ENCODE measurements at places on chromosomes 12 and 14.

DNA sequence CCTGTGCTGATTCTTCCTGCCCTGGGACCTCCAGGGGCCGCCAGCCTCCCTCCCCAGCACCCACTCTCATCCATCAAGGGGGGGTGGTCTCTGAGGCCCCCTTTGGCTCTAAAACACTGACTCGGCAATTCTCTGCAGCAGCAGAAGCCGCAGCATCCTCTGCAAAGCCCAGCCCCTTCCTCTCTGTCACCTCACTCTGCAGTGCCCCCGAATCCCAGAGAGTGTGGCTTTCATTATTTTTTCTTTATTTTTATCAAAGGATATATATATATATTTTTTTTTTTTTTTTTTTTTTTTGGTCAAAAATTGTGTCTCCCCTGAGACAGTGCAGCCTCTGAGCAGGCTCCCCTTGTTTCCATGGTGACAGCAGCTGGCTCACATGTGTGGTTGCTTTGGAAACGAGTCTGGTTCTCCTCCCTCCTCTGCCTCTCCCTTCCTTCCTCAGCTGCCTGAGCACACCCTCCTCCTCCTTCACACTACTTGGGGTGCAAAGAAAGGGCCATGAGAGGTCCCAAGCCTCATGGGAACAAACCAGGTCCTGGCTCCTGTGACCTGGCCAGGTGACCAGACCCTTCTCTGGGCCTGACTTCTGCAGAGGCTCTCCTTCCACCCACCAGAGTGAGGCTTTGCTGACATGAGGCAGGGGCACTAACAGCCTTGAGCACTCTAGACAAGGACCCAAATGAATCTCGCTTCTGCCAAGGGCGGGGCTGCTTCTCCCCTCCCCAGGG lies 100.5 kb downstream of the LRRC74A start:
- peak; percentile 61 for DNase-seq

- no peak for DNase-seq
Measured at GRCh38 chr14:100542619-100543205, 44.5 kb downstream of the BEGAIN start.

GRCh38 chr12:94261119-94261518 lies 112.7 kb downstream of the PLXNC1 start:
- DNase-seq, result no peak

- no peak for DNase-seq
Measured at GRCh38 chr12:70722584-70723343, 85.5 kb upstream of the PTPRB start.

DNA sequence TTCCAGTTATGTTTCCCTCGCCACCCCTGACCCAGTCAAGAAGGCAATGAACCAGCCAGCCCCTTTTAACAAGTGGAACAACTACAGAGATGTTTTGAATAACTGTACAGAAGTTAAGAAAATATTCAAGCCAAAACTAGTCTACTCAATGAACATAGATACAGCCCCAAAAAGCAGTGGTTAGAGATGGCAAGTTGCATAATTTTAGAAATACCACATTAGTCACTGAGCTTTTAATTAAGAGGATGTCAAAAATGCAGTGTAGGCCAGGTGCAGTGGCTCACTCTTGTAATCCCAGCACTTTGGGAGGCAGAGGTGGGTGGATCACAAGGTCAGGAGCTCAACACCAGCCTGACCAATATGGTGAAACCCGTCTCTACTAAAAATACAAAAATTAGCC lies 27.2 kb downstream of the PROX2 start:
- no peak for DNase-seq

- no peak for DNase-seq
Measured at GRCh38 chr12:109105176-109105575, 7.8 kb downstream of the UNG start.

- DNase-seq, result no peak
Measured at GRCh38 chr12:128813883-128814282, 9.9 kb downstream of the SLC15A4 start.

DNA sequence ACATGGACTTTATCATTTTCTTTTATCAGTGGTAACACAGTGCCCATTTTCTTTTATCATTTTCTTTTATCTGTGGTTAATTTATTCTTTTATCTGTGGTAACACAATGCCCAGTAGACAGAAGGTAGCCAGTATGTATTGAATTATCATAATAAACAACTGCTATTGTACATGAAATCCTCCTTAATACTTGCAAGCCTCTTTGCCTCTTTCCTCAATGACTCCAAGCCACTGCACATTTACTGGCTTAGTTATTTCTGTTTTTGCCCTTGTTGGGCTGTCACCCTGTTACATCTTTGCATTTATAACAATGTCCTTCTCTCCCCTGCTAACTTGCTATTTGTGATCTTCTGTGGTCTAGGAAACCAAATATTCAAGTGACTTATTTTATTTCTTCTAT lies 345.0 kb downstream of the ATP23 start:
- no peak for DNase-seq

DNA sequence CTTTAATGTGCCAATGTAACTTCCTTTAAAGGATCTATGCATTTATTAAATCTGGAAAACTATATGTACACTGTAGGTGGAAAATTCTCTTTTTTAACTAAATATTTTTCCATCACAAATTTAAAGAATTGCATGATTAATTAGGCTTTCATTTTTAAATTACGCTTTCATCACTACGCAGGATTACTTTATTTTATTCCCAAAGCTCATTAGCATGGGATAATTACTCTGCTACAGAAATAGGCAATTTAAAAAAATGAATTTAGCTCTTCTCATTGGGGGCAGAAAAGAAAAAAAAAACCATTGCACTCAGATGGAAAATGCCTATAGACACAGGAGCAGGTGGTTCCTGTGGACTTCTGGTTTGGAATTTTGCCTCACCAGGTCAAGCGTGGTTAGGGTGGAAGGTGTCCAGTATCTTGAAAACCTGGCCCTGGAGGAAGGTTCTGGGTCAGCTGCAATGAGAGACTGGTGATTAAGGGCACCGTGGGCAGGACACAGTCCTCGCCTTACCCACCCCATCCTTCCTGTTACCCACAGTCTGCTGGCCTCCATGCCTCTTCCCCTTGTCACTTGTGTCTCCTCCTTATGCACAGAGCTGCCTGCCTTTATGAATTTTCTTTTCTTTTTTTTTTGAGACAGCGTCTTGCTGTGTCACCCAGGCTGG lies 17.3 kb upstream of the RIN3 start:
- DNase-seq, result no peak

DNA sequence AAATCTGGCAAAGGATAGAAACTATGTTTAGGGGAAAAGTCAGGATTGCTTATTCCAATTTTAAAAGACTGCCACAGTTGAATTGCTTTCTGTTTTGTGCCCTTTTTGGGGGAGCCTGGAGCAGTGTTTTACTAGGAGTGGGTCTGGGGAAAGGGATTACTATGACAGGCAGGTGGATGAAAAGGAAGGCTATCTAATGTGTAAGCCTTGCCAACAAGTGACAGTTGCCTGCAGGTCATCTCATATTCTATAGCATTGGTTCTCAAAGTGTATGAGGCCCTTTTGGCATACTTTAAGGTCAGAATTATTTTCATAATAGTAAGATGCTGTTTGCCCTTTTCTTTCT lies 4.1 kb downstream of the EID3 start:
- no peak for DNase-seq

GRCh38 chr12:116703214-116703795 lies 34.6 kb downstream of the SPRING1 start:
- DNase-seq, result peak; percentile 71

- no peak for DNase-seq
Measured at GRCh38 chr14:101743701-101744100, 17.8 kb upstream of the PPP2R5C start.

- DNase-seq, result no peak
Measured at GRCh38 chr12:46134205-46134811, 134.5 kb downstream of the SLC38A1 start.

GRCh38 chr12:66387117-66387516 lies 84.8 kb downstream of the HELB start:
- no peak for DNase-seq

- DNase-seq, result no peak
Measured at GRCh38 chr14:68269136-68269927, 449.8 kb downstream of the RAD51B start.

DNA sequence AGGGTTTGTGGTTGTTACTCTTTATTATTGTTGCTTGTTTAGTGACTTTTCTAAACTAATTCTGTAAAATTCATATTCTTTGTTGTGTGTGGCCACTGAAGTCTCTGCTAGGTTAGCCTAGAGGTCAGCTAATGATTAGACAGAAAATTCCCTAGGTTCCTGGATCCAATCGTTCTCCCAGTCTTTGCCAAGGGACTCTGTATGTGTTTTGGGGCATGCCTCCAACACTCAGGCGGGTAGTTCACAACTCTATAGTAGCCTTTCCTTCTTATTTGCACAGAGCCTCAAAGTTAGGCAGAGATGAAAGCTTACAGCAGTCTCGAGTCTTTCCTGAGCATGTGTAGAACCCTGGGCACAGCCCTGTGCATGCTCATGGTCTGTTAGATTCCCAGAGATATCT lies 32.7 kb upstream of the RIN3 start:
- DNase-seq, result no peak

DNA sequence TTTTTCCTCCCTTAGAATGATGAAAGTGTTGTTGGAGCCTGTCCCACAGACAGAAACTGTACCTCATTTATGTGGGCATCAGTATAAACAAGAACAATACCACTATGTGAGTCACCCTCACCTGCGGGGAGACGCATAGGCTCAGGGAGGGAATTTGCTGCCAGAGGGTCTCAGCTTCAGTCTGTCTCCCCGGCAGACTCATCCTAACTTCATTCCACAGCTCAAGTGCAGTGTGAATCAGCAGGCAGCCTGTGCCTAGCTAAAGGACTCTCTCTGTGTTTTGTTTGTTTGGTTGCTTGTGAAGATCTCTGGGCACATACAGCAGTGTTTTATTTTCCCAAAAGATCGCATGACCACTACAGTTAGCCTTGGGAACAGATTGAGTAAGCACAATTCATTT lies 98.9 kb downstream of the PRKCH start:
- DNase-seq, result peak; percentile 13

GRCh38 chr12:42475106-42475505 lies 114.4 kb downstream of the PRICKLE1 start:
- no peak for DNase-seq

DNA sequence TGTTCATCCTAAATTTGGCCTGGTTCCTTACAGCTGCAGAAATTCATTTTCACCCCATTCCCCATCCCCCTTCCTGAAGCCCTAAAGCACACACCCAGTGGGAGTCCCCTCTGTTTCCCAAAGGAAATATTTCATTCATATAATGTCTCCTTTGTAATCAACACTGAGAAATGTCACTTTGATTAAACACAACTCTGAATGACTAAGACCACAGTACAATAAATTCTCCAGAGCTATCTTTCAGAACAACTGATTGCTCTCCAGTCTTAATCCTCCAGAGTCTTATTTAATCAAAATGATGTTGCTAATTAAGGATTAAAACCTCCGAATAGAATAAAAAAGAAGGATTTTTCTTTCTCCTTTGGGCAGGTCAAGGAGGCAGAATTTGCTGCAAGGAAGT lies 6.4 kb downstream of the SLC15A5 start:
- no peak for DNase-seq

DNA sequence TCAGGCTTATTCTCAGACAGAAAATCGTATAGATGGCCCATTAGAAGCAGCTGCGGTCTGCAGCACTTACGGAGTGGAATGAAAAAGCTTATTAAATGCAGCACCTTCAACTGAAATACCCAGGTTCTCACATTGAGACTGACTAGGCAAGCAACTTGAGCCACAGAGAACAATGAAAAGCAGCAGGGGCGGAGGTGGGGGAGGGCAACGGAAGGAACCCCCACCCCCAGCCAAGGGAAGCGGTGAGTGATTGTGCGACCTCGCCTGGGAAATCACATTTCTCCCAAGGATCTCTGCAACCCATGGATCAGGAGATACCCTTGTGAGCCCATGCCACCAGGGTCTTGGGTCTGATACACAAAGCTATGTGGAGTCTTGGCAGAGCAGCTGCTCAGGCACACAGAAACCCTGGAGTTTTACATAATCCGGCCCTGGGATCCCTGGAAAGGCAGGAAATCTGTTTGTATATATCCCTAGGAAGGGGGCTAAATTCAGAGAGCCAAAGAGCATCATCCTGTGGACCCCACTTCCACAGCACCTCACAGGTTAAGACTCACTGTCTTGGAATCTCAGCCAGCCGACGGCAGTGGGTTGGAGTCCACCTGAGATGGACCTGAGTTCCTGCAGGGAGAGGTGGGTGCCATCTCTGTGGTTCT lies 38.1 kb downstream of the PZP start:
- no peak for DNase-seq

DNA sequence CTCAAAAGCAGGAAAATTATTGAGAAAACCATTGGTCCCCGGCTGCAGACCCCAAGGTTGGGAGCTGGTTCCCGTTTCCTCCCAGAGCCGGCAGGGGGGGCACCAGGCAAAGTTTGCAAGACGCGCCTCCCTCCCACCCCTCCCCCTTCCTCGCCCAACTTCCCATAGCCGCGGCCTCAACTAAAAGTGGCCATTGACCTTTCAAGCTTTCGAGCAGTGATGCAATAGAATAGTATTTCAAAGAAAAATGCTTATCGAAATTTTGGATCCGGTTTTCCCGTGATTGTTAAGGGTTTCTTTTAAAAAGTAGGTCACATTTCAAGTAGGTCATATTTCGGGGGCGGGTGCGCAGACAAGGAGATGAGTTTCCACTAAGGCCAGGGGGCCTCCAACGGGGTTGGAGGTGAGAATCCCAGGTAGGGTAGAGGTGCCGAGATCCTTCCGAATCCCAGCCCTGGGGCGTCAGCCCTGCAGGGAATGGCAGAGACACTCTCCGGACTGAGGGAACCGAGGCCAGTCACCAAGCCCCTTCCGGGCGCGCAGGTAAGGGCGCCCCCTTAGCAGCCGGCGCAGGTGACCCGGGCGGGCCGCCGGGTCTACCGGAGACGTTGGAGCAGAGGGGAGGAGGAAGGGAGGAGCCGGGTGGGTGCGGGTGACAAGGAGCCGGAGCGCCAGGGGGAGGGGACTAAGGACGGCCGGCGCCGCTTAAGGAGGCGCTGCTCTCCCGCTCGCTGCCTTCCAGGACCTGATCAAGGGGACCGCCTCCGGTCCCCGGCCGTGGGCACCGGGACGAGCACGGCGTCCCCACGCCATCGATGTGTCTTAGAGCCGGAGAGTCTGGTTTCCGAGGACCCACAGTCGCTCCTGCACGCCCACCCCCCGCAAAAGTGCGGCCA lies 2.6 kb upstream of the SOCS2 start:
- DNase-seq, result peak; percentile 79

DNA sequence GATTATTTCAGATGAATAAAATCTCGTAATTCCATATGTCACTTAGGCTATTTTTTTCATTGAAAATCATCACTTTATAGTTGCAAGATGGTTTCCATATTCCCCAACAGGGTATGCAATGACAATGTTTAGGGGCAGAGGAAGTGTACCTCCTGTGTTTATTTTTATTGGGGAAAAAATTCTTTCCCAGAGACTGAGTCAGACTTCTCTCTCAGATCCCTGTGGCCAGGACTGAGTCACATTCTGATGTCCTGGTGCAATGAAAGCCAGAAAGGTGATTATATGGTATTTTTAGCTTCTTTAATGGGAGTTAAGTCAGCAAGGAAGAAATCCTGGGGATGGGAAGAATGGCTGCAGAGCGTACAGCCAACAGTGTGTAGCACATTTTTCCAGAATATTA lies 196.9 kb upstream of the ALG10 start:
- DNase-seq, result no peak

GRCh38 chr12:112900298-112901145 lies 6.2 kb upstream of the OAS1 start:
- peak; percentile 46 for DNase-seq

Measured in stimulated activated CD4-positive, alpha-beta T cell treated with anti-CD3 and anti-CD28 coated beads, Interleukin-2, amount 100 ng/mL, for 24 hours (primary cell).